Heart left ventricle (tissue), 16 donors: ENCODE measurements at places on chromosomes 7 and 10.

- no peak overlapping the region for H3K4me3 ChIP-seq
- no peaks in the 10 kb centered on the region for H3K27me3 ChIP-seq
- H3K4me1 ChIP-seq = no peaks in the 10 kb centered on the region
- H3K27ac ChIP-seq = no peak overlapping the region
Measured at GRCh38 chr7:34425194-34425593, 232.8 kb upstream of the NPSR1 start.

DNA sequence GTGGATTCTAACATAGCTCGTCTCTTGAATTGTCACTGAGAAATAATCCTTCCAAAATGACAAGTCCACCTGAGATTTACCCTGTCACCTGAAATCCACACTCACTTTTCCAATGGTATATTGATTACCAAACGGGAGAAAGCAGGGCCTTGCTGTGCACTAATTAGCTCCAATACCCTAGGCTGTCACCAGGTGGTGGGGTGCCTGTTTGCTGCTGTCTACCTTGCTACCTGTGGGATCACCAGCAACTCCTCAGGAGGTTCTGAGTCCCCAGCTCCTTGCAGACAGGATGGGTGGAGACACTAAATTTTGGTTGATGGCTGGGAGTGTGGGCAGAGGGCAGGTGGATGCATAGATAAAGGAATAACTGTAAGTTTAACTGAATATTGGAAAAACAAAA lies 237.2 kb upstream of the ZNF32 start:
- H3K4me3 ChIP-seq = no peak overlapping the region
- peaks cover 12% of the 10 kb centered on the region for H3K4me1 ChIP-seq
- DNase-seq = no peak
- H3K27me3 ChIP-seq = no peaks in the 10 kb centered on the region
- no peaks in the 10 kb centered on the region for H3K36me3 ChIP-seq

GRCh38 chr10:3526727-3527501 lies 258.1 kb downstream of the KLF6 start:
- no peak overlapping the region for H3K4me3 ChIP-seq
- H3K36me3 ChIP-seq = no peaks in the 10 kb centered on the region
- H3K27me3 ChIP-seq = no peaks in the 10 kb centered on the region
- no peak for DNase-seq

- H3K27ac ChIP-seq = no peak overlapping the region
- no peaks in the 10 kb centered on the region for H3K27me3 ChIP-seq
- no peaks in the 10 kb centered on the region for H3K4me1 ChIP-seq
- DNase-seq = no peak
Measured at GRCh38 chr7:17488829-17489228, 190.4 kb downstream of the AHR start.

- H3K4me1 ChIP-seq = peaks cover 16% of the 10 kb centered on the region
- H3K27me3 ChIP-seq = no peaks in the 10 kb centered on the region
Measured at GRCh38 chr7:80335511-80336231, 176.2 kb downstream of the GNAT3 start.

GRCh38 chr10:107814865-107815487 lies 650.5 kb upstream of the SORCS1 start:
- peak; percentile 26 for DNase-seq
- H3K27ac ChIP-seq = no peak overlapping the region
- no peaks in the 10 kb centered on the region for H3K36me3 ChIP-seq
- no peak overlapping the region for H3K4me3 ChIP-seq
- no peaks in the 10 kb centered on the region for H3K4me1 ChIP-seq
- no peaks in the 10 kb centered on the region for H3K27me3 ChIP-seq

DNA sequence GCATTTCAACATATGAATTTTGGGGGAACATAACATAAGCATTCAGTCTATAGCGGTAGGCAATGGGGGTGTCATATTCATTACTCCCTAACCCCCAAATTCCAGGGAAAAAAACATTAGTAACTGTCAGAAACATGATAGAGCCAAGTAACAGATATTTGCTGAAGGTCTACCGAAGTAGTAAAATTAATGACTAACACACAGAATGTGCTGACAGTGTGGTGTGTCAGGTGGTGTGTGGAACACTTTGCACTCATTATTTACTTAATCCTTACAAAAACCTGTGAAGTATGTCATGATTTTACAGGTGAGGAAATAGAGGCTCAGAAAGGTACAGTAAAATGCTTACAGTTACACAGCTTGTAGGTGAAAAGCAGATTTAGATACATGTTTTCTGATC lies 85.4 kb upstream of the RHOBTB1 start:
- H3K4me1 ChIP-seq = no peaks in the 10 kb centered on the region
- H3K4me3 ChIP-seq = no peak overlapping the region
- DNase-seq = no peak
- no peak overlapping the region for H3K27ac ChIP-seq
- H3K36me3 ChIP-seq = no peaks in the 10 kb centered on the region

- H3K27ac ChIP-seq = no peak overlapping the region
- H3K4me3 ChIP-seq = no peak overlapping the region
- no peak for DNase-seq
- no peaks in the 10 kb centered on the region for H3K27me3 ChIP-seq
- no peaks in the 10 kb centered on the region for H3K4me1 ChIP-seq
- H3K36me3 ChIP-seq = no peaks in the 10 kb centered on the region
Measured at GRCh38 chr10:113875212-113875611, 20.8 kb downstream of the NHLRC2 start.

DNA sequence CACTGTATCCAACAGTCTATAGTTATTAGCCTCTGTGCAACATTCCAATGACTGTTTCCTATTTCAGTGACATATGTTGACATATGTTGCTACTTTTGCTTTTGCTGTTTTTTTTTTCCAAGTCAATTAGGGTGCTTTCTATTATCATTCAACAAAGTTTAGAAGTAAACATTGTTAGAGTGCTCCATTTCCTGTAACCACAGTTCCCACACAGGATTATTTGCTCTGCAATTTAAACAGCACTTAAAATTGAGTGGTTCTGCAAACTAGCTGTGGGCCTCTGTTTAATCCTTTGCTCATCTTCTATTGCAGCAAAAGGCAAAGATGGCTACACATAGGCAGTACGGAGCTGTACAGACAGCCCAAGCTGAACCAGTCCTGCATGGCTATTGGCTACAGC lies 46.5 kb upstream of the PTN start:
- H3K27me3 ChIP-seq = no peaks in the 10 kb centered on the region
- H3K36me3 ChIP-seq = no peaks in the 10 kb centered on the region

- H3K27me3 ChIP-seq = peaks cover 4% of the 10 kb centered on the region
- no peaks in the 10 kb centered on the region for H3K36me3 ChIP-seq
- no peak for DNase-seq
Measured at GRCh38 chr10:133106516-133106915, 18.8 kb downstream of the ADGRA1 start.

- no peak overlapping the region for H3K4me3 ChIP-seq
- H3K36me3 ChIP-seq = peaks cover 54% of the 10 kb centered on the region
- peaks cover 18% of the 10 kb centered on the region for H3K4me1 ChIP-seq
- DNase-seq = no peak
Measured at GRCh38 chr10:104028823-104029520, 56.7 kb downstream of the COL17A1 start.

- no peaks in the 10 kb centered on the region for H3K36me3 ChIP-seq
- no peaks in the 10 kb centered on the region for H3K4me1 ChIP-seq
- DNase-seq = no peak
- H3K4me3 ChIP-seq = no peak overlapping the region
Measured at GRCh38 chr10:14810969-14811953, 26.6 kb downstream of the CDNF start.

DNA sequence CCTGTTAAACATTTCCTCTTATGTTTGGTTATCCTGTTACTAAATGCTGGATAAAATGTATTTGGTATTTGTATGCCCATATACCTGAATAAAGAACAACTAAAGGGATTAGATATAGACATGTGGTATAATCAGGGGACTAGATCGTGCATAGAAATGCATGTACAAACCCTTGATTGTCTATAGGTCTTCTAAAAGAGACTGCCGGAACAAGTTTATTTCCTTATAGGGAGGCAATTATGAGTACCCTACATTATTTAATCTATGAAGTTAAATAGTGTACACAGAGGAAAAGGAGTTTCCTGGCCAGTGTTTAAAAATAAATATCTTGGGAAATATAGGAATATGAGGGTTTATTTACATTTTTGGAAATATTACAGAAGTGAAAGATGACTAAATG lies 44.6 kb downstream of the CCSER2 start:
- H3K36me3 ChIP-seq = peaks cover 39% of the 10 kb centered on the region
- no peaks in the 10 kb centered on the region for H3K27me3 ChIP-seq
- H3K27ac ChIP-seq = no peak overlapping the region

DNA sequence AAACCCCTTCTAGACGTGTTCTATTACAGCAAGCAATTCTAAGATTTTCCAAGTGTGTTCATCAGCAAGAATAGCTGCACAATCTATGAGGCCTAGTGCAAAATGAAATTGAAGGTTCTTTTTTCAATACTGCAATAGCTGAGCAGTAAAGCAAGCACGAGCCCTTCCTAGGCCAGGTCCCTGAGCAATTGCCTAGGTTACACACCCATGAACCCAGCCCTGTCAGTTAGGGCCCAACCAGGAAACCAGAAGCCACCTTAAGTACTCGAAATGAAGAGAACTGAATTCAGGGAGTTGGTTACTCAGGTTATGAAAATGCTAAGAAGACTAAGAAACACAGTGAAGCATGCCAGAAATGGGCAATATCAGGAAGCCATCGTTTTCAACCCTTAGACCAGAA lies 52.0 kb upstream of the VWC2 start:
- H3K36me3 ChIP-seq = no peaks in the 10 kb centered on the region
- no peak for DNase-seq
- no peaks in the 10 kb centered on the region for H3K27me3 ChIP-seq
- no peak overlapping the region for H3K4me3 ChIP-seq

DNA sequence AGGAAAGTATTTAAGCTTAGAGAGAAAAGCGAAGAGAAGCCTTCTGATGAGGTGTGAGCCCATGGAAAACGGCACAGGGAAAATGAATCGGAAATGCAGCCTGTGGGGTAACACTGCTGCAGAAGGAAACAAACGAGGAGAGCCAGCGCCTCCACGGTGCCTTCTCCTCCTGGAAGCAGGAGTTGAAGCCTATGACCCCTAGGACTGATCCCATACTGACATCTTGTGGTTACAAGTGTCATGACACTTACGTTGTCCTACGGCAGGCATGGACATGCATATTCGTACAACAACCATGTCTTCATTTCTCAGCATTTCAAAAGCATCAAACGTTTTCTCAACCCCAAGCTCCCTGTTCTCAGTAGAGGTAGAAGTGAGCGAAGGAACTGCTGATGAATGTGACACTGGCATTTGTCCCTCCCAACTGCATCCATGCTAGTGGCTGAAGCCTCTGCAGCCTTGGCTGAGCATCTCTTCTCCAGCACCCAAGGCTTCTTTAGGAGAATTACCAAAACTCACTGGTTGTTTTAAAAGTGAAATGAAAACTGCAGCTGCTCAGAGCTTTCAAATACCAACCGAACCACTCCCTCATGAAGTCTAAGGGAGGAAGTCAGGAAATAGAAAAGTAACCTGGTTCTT lies 160.2 kb downstream of the JAZF1 start:
- H3K36me3 ChIP-seq = no peaks in the 10 kb centered on the region
- no peaks in the 10 kb centered on the region for H3K27me3 ChIP-seq
- H3K4me1 ChIP-seq = no peaks in the 10 kb centered on the region
- H3K4me3 ChIP-seq = no peak overlapping the region

DNA sequence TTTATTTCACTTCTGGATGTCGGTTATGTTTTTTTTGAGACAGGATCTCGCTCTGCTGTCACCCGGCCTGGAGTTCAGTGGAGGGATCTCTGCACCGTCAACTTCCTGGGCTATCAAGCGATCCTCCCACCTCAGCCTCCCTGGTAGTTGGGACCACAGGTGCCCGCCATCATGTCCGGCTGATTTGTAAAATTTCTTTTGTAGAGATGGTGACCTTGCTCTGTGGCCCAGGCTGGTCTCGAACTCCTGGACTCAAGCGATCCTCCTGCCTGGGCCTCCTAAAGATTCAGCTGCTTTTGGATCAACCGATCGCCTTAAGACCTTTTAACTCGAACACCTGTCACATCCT lies 606 bp upstream of the RABGEF1 start:
- no peaks in the 10 kb centered on the region for H3K27me3 ChIP-seq
- H3K36me3 ChIP-seq = peaks cover 3% of the 10 kb centered on the region
- peak overlapping the region; percentile 99 for H3K4me3 ChIP-seq
- H3K27ac ChIP-seq = peak overlapping the region; percentile 94
